NCI-H524 (cell line): ENCODE measurements at places on chromosomes 1 and 21.

- DNase-seq = no peak
These were observed 51.3 kb upstream of the GFI1 start for GRCh38 chr1:92538048-92538412.

DNA sequence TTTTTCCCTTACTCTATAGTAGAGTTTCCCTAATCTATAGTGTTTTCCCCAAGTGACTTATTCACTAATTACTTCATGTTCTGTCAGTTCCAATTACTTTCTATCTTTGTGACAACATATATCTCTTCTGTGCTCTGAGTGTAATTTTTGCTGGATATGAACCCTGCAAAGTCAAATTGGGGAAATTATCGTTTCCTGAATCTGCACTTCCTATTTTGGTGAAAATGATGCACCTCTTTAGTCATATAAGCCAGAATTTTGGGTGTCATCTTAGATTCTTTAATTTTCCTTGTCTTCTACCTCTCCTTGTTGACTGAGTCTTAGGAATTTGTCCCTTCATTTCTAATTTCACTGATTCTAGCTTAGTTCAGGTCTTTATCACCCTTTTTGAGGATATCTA is 33.4 kb upstream of the PRKACB start:
- no peak for DNase-seq

GRCh38 chr1:2108213-2108876 is 58.1 kb downstream of the PRKCZ start:
- DNase-seq = no peak

- no peak for DNase-seq
These were observed 6.5 kb downstream of the RIMS3 start for GRCh38 chr1:40658751-40659648.

DNA sequence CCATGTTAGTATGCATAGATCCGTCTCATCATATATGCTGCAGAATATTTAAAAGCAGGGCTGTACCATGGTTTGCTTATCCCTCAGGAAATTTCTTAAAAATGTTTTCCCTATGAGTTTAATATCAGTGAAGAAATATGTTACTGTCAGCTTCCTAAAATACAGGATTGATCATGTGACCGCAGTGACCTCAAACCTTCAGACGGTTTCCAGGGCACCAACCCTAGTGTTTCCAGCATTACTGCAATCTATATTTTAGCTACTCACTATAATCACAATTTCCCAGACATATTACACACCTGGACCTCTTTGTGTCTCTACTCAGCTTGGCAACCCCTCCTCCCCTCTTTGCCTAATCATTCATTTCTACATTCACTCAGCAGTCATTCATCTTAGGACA is 7.7 kb upstream of the SDHB start:
- DNase-seq = no peak

DNA sequence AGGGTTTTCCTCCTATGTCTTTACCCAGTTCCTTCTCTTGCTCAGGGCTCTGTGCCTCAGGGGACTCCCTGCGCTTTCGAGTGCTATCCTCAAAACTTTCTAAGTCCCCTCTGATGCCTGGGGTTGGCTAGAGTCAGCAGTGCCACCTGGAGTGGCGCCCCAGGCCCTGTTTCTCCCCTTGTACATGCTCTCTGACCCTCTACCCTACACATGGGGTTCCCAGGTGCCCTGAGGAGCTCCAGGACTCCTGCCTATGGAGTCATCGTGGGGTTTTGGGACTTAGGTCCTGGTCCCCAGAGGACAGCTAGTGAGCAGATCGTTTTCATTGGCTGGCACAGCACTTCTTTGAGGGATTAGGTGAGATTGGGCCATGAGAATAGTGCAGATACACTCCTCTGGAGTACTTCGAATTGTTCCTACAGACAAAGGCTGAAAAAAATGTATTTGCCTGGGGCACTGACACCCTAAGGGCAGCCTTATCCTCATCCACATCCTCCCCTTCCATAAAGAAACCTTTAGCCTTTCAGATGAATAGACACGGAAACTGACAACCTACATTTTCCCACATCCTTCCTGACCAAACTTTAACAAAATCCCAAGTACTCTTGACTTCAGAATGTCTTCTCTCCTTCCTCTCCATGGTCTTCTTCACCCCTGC is 41.5 kb downstream of the LGR6 start:
- DNase-seq = no peak

GRCh38 chr1:14217384-14217783 is 381.1 kb upstream of the KAZN start:
- DNase-seq = no peak

DNA sequence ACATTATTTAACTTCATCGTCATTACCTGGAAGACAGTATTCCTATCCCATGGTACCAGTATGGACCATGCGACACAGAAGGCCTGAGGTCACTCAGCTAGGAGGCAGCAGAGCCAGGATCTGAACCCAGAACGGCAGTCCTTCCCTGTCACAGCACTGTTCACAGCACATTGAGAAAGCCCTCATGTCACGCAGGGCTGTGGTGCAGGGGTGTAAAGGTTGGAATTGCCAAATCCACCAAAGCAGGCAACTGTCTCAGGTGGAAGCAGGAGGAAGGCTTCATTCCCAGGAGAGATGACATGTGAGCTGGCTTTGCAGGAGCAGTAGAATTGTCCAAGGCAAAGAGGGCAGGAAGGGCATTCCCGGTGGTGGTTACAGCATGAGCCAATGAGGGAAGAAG is 9.9 kb upstream of the TTC22 start:
- DNase-seq = no peak

DNA sequence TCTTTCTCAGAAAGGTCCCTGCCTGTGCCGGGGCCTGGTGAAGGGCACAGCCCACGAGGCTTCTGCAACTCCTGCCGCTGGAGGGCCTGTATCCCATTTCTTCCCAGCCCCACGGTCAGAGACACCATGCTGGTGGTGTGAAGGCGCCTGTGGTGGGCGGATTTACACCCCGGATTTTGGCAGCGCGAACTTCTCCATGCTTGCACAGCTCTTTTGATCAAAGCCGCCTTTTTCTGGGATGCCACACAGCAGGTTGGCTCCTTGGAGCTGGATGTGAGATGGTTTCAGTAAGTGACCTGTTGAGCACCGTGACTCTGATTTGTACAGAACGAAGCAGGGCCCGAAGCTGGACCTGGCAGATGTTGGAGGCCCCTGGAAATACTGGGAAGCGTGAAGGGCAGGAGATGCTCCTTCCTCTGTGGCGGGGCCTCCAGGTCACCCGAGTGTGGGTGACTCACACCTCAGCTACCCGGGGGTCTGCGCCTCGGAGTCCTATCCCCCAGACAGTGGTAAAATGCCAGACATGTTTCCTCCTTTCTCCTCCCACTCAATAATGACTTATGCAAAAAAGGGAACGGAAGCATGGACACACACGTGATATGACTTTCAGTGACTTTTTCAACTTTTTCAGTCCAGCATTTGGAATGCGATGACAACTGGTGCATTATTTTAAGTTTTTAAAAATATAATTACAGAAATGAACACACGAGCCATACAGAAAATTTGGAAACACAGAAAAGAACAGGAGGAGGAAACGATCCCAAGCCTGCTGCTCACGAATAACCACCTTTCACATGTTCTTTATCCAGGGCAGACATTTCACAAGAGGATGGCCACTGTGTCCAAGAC is 9.0 kb downstream of the UMODL1 start:
- DNase-seq = no peak

GRCh38 chr1:210292231-210292871 is 36.4 kb upstream of the HHAT start:
- DNase-seq = peak; percentile 64

DNA sequence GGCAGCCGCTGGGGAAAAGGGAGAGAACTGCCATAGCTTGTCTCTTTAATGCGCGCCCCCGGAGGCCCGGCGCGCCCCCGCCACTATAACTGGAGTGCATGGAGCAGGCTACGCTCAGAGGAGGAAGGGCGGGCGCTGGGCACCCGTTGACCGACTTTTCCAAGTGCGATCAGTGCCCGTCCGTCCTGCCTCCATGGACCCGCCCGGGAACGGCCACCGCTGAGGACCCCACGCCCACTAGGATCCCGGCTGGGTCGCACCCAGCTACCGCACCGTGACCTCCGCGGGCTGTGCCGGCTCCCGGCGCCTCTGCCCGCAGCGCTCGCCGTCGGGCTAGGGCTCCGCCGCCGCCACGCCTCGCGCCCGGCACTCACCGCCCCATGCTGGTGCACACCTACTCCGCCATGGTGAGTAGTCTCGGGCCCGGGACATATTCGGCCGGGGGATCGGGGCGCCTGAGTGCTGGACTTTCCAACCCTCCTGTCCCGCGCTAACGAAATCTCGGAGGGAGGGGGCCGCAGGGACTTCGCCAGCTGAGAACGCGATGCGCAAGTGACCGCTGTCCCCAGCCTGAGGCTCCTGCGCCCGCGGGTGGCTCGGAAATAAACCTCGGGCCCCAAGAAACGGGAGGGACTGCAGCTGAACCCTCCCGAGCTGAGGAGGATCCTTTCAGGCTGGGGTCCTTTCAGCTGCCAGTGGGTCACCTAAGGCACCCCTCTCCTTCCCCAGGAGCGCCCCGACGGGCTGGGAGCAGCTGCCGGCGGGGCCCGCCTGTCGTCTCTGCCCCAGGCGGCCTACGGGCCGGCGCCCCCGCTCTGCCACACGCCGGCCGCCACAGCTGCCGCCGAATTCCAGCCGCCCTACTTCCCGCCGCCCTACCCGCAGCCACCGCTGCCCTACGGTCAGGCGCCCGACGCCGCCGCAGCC is at the start of gene TFAP2E:
Gene TFAP2E (plus strand): TSS at position 117 of the 927 bp plus-strand sequence. CDS start 264 bp downstream, at position 381.
- no peak for DNase-seq

- DNase-seq = no peak
These were observed 191.7 kb upstream of the NFIA start for GRCh38 chr1:60890664-60891063.

- DNase-seq = no peak
These were observed 1.9 kb downstream of the PSMG1 start for GRCh38 chr21:39181205-39181818.
